ENCODE measurements at places on chromosomes 3 and 15.

GRCh38 chr15:90159213-90159612, 41.9 kb upstream of the SEMA4B start:
- DNase-seq: no peak

- DNase-seq: no peak
These were observed 508.2 kb upstream of the TGFBR2 start for GRCh38 chr3:30098243-30098642.

DNA sequence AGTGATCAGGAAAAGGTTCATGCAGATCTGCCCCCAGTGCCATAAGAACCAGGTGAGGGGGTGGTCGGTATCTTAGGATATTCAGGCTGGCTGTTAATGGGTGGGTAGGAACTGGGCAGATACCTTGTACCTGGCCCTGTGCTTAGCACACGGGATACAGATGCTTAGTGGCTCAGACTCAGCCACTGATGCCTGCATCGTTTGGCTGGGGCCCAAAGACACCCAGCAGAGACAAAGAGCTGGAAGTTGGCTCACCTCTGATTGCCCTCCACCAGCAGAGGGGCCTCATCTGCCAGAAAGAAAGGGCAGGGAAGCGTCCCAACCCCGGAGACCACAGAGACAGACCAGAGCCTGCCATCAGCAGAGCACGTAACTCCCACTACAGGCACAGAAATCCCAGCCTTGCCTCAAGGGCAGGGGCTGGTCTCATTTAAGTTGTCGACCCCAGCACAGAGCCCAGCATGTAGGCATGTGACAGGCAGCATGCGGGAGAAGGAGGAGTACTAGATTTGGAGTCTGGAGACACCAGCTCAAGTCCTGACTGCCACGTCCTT, 64.1 kb upstream of the SLC6A1 start:
- no peak for DNase-seq

GRCh38 chr3:116667791-116668190, 41.8 kb upstream of the TUSC7 start:
- DNase-seq: no peak

DNA sequence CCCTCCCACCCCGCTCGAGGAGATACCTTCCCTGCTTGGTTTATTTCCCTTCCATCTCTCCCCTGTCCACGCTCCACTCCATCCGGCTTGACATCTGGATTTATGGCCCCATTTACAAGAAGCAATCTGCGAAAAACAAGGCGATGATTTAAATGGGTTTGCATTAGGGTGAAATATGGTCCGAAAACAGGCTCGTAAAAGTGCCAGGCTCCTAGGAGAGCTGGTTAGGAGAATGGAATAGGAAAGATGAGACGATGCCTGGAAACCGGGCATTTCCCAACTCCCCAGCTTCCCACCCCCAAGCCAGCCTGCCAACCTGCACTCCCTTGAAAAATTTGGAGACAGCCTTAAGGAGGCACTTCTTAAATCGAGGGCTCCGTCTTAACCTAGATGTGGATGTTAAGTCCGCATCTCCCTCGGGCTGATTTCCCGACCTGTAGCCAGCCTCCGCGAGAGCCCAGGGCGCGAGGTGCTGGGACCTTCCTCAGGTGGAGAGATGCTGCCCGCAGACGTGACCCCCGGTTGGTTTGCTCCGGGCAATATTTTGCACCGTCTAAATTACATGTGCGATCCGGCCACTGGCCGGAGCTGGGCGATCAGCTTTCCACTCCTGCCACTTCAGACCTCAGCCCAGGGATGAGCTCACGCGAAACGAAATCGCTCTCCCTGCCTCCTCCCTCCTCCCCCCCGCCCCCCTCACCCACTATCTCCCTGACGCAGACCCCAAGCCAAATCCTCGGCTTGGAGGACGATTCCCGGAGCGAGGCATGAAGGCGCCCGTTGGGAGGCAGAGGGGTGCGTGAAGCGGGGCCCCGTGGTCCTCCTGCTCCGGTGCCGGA, 1.3 kb downstream of the GRM7 start:
- DNase-seq: no peak

- DNase-seq: no peak
These were observed 252.0 kb downstream of the CACNA2D3 start for GRCh38 chr3:54374214-54374852.

- DNase-seq: peak; percentile 39
These were observed 169.4 kb downstream of the TBC1D2B start for GRCh38 chr15:77907824-77908751.

DNA sequence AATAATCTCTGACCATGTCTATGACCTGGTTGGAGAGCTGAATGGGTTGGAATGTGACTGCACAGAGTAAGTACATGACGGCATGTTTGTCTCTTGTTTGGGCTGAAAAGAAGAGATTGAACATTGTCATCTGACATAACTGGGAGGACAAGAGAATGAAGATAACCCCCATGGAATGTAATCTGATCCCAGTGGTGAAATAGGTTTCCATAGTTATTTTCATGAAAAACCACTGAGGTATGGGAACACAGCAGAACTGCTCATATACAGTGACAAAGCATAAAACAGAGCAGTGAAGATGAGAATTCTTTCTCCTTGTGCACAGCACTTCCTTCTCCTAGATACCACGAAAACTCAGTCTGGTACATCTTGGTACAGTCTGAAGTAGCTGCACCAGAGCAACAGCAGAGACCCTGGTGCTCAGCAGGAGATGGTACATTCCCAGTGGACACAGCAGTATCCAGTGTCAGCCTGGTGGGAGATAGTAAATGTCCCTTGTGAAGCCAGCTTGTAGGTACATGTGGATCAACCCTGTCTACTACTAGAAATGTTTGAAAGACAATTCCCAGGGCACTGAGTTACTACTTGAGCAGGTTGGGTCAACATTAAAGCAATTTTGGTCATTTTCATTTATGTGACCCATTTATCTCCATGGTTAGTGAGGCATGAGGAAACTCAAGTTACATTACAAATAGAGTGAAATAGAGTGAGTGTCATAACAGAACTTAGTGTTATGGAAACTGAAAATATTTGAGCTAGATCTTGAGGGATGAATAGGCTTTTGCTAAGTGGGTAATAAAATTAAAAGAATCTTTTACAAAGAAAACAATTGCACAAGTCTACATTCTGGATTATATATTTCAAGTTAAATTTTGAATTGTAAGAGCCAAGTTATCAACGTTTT, 178.3 kb downstream of the SUCNR1 start:
- DNase-seq: peak; percentile 43

DNA sequence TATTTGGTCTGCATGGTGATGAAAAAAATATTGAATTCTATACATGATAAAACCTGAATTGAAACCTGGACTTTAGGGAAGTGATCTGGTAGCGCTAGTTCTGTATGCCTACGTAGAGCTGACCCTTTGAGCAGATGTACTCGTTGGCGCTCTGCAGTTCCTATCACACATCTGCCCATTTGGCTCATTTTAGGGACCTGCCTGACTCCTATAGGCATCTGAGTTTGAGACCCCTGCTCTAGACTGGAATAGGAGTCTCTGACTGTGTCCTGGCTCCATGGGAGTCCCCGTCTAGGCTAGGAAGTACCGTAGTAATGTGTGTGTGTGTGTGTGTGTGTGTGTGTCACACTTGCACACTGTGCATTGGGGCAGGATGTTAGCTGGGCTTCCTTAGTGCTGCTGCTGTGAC, 21.2 kb downstream of the STARD5 start:
- DNase-seq: no peak

DNA sequence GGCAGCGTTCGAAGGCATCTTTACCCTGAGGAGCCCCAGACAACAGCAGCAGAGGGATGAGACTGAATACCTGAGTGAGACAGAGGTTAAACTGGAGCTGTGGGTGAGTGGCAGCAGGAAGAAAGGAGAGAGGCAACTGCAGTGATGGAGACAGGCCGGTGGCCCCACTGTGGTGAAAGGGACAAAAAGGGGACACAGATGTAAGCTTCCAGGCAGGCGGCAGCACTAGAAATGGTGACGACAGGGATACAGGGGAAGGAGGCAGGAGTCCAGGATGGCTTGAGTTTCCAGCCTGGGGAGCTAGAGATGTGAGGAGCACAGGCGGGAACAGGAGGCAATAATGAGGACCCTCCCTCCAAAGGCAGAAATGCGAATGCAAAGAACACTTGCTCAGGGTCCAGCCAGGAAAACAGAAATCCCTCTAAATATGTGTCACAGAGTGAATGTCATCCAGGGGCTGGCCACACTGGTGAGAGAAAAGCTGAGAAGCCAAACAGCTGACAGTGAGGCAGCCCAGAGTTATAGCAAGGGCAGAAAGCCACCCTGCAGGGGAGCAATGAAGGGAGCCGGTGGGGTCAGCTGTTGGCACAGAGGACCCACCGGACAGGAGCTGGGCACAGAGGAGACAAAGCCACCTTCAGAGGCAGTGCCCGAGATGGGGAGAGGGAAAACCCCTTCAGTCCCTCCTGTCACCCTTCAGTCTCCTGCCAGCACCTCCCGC, 70.1 kb downstream of the TBC1D2B start:
- DNase-seq: no peak
